M059J (cell line): ENCODE measurements at places on chromosomes 16 and 17.
A peak's percentile ranks its signal among the peaks of the same experiment; 100 is the strongest.

- no peak for DNase-seq
Observed at GRCh38 chr16:21033264-21033663, 117.4 kb downstream of the DNAH3 start.

DNA sequence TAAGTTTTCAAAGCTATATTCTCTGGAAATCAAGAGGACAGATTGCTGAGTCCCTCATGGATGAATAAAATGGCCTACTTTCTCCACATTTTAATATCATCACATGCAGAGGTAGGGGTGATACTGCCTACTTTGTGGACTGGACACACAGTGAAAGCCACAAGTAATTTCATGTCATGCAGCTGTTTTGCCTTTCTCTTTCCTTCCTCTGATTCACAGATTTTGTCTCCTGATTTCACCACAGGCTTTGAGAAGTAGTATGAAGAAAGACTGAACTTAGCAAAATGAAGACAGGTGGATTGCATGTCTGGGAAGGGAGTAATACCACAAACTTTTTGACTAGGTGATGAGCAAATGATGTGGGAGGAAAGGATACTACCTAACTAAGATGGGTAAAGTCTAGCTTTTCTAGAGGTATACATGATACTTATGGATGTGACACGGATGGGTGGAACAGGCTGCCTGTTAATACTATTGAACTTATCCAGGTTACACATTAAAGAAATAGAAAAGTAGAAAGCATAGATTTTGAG lies 478.4 kb upstream of the GOT2 start:
- DNase-seq, result peak; percentile 18

GRCh38 chr17:58947824-58948223 lies 158.9 kb downstream of the TRIM37 start:
- DNase-seq, result peak; percentile 3

DNA sequence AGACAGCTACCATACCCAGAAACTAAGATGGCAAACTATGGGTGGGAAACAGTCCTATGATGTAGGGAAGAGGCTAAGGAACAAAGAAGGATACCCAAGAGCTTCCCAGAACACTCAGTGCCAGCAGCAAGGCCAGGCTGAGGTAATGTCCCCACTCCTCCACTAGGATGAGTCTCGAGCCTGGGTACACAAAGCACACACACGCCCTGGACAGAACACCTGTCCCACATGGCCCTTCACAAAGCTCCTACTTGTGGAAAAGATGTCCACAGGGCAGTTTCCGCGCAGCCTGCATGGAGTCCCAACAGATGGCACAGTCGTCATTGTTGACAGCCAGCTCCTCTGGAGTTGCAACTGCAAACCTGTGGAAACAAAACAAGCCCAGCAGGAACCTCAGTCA lies 23.9 kb downstream of the AMFR start:
- no peak for DNase-seq

DNA sequence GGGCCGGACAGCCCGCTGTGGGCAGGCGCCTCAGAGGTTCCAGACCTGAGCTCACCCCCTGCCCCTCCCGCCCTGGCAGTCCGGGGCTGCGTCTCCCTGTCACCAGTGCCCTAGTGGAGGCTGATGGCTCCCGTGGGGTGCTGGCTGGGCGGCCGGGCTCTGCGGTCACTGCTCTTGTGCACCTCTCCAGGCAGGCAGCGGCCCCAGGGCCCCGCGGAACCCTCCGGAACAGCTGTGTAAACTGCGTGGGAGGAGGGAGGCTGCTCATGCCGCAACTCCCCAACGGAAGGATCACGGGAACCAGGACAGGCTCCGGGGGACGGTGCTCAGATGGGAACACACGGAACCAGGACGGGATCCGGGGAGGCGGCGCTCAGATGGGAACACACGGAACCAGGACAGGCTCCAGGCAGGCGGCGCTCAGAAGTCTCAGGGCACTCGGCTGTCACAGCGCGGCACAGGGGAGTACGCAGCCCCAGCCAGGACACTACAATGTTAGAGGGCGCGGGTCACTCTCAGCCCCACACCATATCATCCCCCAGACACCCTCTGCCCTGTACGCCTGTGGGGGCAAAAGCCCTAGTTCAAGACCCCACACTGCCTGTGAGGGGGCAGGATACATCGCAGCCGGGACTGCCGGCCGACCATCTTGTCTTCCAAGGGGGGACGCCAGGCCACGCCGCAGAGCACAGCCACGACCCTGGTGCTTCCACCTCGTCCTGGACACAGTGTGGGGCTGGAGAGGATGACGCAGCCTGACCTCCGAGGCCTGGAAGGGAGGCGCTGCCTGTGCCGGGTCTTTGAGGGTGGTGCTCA lies 74.0 kb upstream of the GNG13 start:
- no peak for DNase-seq

- peak; percentile 79 for DNase-seq
Observed at GRCh38 chr17:79942591-79943346, 92.9 kb downstream of the TBC1D16 start.

GRCh38 chr17:77640916-77641605 lies 317.4 kb upstream of the TNRC6C start:
- no peak for DNase-seq

DNA sequence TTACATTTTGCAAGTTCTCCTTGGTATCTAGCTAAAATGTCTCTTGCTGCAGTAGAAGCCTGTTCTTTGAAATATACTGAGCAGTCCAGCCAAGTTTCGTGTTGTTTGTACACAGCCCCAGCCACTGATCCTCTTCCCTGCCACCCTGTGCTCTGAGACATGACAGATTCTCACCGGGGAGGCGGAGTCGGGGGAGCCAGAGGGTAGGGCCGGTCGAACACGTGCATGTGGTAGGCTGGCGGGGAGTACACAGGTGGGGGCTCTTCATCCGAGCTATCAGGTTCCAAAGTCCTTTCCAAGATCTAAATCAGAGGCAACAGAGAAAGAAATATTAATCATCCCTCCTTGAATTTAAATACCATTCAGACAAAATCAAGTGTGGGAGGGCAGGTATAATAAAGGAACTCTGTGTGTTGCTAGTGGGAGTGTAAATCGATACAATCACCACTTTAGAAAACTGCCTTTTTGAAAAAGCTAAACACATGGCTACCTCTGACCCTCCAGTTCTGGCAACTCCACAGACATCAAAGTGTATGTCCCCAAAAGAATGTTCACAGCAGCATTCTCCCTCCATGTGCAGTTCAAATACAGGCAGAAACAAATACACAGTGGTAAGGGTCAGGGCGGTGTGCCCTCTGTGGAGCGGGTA lies 29.7 kb upstream of the MRPS23 start:
- no peak for DNase-seq

DNA sequence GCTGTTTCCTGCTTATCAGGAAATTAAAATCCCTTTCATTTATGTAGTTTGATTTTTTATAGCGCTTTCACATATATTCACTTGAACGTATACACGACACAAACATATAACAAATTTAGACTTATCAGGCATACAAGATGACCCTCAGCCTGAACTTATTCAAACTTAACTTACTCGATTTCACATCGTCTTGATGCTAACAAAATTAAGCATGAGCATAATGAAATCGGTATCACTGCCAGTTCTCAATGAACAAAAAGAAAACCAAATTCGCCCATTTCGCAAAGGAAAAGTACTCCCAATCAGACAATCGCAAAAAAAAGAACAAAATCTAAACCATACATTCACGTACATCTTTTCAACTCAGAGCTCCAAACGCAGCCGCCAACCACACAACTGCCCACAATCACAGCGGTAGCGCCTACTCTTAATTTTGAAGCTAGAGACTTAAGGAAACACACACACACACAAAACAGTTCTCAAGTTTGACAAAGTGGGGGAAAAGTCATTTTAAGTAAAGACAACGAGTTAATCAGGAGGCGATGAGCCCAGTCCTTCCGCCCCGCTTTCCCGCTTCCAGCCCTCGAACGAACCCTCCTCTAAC lies 1.1 kb downstream of the GJC1 start:
- peak; percentile 47 for DNase-seq

DNA sequence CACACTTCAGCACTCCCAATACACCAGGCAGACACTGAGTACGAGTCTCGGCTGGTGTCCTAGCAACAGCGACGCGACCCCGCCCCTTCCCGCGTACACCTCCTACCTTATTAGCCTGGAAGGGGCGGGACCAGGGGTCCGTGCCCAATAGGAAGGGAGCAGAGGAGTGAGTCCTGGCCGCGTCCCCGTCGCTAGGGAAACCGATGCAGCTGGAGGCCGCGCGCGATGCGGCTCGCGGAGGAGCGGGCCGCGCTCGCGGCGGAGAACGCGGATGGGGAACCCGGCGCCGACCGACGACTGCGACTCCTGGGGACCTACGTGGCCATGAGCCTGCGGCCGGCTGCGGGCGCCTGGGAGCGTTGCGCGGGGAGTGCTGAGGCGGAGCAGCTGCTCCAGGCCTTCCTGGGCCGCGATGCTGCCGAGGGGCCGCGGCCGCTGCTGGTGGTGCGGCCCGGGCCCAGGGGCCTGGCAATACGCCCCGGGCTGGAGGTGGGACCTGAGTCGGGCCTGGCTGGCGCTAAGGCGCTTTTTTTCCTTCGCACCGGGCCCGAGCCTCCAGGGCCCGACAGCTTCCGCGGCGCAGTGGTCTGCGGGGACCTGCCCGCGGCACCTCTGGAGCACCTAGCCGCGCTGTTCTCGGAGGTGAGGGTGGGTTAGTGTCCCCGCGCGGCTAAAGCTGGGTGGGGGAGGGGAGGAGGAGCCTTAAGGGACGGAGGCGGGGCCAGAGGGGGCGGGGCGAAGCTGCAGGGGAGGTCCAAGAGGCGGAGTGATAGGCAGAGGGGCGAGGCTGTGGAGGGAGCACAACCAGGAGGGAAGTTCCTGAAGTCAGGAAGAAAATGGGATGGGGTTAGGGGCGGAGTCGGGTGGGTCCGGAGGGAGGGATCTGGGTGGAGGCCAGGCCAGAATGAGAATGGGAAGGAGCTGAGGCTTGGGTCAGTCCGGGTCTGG lies at the start of gene DNAH9:
DNAH9 (plus strand) TSS at position 197 of the 948 bp plus-strand sequence; CDS start at position 226, 29 bp downstream.
- peak; percentile 35 for DNase-seq

DNA sequence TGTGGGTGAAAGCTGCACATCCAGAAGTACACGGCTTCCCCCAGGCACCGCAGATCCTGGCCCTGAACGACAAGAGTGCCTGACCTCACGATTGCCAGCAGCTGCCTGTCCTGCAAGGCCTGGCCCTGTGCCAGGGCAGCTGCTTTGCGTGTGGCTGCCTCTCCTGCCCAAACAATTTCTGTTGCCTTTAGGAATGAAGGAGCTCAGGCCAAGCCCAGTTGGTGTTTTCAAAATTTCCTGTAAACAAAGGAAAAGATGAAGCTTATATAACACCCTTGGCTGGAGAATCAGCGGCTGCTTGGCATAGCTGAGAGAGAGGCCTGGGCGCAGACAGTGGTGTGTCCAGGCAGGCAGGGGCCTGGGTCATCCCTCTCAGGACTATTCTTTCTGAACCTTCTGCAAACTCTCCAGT lies 11.7 kb upstream of the SLC47A2 start:
- DNase-seq, result peak; percentile 83
